Gastrocnemius medialis (tissue), 4 donors: ENCODE measurements at places on chromosomes 4 and X. TPM values are rescaled to one million over a fixed set of nuclear protein-coding genes. Genes with fewer than 3 reads are reported as not detected.

GRCh38 chr4:159966746-159967145 lies 863.9 kb downstream of the RAPGEF2 start:
- DNase-seq: no peak

- no peak for DNase-seq
Observed at GRCh38 chr4:125042041-125042440, 272.7 kb upstream of the FAT4 start.

SATL1 gene
- total RNA-seq: not detected

OFD1 gene
- total RNA-seq: 6.1 TPM

VCX3B gene
- not detected for total RNA-seq
